ENCODE measurements at places on chromosomes 1 and 21.

- no peak for DNase-seq
These were observed 9.4 kb upstream of the PLEKHA6 start for GRCh38 chr1:204368996-204369726.

- no peak for DNase-seq
These were observed 281.8 kb downstream of the VAV3 start for GRCh38 chr1:107683191-107683657.

DNA sequence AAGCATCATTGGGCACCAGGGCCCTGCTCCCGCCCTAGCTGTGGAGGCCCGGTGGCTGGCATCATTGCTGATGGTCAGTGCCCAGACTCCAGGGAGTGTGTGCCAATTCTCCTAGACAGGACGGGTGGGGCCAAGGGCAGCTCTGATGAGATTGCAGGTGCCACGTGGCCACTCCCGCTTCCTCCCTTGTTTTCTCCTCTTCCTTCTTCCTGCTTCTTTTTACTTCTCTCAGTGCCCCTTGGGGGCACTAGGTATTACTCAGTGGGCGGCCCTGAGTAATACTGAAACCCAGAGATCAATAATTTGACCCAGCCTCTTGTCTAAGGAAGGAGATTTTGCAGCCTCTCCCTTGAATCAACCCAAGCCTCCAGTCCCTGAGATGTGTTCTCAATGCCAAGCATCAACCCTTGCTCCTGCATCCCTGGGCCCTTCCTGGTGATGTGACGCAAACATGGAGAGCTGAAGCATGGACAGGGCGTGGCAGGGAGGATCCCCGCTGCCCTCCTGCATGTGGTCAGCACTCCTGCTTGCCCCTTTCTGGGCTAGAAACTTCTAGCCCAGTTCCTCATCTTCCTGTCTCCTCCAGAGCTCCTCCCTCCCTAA is 32.4 kb downstream of the CDK18 start:
- DNase-seq = no peak

DNA sequence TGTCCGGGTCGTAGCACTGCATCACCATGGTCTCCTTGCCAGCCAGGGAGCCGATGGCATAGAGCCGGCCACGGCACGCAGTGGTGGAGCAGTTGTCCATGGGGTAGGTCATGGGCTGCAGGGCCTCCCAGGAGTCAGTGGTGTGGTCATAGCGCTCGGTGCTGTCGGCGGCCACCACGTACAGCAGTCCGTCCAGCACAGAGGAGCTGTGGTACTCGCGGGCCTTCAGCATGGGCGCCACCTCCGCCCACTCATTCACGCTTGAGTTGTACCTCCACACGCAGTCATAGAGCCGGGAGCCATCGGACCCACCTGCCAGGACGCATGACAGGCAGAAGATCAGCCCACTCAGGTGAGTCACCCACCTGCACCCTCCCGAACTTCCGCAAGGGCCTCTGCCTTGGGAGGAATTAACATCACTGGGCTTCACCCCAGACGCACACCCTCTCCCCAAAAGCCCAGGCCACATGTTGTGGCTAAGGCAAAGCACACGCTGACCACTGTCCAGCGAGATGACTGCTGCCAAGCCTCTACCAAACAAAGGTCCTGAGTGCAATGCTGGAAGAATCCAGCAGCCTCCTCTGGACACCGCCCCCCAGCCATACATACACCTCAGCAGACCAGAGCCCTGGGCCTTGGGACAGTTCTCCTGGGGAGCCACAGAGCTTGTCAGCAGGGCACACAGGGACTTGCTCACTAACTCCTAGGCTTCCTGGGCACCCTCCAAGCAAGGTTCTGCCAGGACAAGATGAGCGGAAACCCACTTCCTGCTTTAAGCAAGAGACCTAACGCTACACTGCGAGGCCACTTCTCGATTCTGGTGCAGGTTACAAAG is 3.3 kb downstream of the KLHL21 start:
- peak; percentile 54 for DNase-seq

DNA sequence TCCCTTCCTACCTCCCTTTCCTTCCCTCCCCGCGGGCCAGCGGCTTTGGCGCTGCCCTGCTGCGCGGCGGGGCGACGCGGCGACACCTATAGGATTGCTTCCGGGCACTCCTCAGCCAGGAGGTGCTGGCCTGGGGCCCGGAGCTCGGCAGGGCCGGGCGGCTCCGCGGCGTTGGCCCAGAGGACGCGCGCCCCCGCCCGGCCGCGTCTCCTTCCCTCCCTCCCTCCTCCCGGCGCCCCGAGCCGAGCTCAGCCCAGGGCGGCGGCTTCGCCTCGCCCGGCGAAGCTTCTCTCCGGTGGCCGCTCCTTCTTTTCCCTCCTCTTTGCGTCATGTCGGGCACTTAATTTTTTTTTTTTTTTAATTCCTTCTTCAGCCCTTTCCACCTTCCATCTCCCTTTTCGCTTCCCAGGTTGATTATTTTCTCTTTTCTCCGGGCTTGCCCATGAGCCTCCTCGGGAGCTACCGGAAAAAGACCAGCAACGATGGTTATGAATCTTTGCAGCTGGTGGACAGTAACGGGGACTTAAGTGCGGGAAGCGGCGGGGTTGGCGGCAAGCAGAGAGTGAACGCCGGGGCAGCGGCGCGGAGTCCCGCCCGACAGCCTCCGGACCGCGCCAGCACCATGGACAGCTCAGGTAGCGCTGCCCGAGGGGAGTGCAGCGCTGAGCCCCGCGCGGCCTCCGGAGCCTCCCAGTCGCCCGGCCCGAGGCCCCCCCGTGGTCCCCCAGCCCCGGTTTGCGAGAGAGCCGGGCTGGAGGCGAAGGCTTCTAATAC is at the start of gene DNAJC6:
Gene DNAJC6 (plus strand): TSS at position 240 of the 774 bp plus-strand sequence. CDS start 203 bp downstream, at position 443.
- DNase-seq = peak; percentile 12

GRCh38 chr1:238961790-238962189 is 424.6 kb upstream of the CHRM3 start:
- DNase-seq = no peak

- peak; percentile 31 for DNase-seq
These were observed 16.6 kb upstream of the ZSCAN20 start for GRCh38 chr1:33455539-33456501.

Data from CD4-positive, alpha-beta T cell treated with Interleukin-15 for 4 hours (primary cell).